DMS153 (cell line): ENCODE measurements at places on chromosomes 5 and 9.

DNA sequence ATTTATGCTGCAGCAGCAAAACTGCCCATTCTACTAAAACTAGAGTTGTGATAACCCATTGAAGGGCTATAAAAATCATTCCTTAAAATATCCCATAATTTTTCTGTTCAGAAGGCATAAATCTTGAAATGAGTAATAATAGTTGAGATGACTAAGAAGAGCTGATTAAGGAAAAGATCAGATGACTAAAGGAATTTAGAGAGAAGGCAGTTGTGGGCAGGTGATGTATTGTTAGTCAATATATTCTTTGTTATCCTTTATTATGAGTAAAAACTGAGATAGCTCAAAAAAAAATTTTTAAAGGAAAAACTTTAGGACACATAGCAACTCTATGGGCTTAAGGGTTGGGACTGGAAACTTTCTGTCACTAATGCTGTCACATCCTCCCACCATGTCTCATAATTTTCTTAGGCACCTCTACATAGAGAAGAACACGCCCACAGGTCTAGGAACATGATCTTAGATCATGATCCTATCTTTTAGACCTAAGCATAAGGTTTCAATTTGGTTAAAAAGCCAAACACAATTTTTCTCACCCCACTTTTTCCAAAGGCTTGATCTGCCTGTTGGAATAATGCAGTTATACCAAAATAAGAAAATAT, 597.5 kb upstream of the MEF2C start:
- DNase-seq, result no peak

GRCh38 chr5:131112424-131112823, 52.6 kb downstream of the HINT1 start:
- no peak for DNase-seq

DNA sequence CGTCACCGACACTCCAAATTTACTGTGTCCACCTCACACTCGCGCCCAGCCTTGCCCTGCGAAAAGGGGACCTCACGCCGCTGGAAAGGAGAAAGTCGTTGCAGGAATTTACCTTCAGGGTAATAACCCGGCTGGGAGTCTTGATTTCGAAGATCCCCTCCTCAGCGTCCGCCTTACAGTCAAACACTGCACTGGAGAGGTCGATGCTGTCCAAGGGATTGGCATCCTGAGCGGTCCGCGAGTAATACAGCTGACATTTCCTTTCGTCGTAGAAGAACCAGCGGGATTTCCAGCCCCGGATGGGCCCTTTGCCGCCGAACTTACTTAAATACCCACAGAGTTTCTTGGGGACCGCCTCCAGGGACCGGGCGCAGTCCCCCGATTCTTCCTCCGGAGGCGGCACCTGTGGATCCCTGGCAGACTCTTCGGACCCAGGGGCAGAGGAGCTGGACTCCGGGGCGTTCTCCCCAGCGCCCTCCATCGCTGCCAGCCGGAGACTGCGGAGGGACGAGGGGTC, 330 bp downstream of the TBC1D2 start:
- DNase-seq, result no peak

- DNase-seq, result no peak
Observed at GRCh38 chr9:4614627-4615026, 47.5 kb upstream of the PLPP6 start.

- no peak for DNase-seq
Observed at GRCh38 chr9:107274096-107274495, 9.0 kb upstream of the RAD23B start.

- DNase-seq, result no peak
Observed at GRCh38 chr5:58854441-58854840, 271.6 kb downstream of the RAB3C start.

DNA sequence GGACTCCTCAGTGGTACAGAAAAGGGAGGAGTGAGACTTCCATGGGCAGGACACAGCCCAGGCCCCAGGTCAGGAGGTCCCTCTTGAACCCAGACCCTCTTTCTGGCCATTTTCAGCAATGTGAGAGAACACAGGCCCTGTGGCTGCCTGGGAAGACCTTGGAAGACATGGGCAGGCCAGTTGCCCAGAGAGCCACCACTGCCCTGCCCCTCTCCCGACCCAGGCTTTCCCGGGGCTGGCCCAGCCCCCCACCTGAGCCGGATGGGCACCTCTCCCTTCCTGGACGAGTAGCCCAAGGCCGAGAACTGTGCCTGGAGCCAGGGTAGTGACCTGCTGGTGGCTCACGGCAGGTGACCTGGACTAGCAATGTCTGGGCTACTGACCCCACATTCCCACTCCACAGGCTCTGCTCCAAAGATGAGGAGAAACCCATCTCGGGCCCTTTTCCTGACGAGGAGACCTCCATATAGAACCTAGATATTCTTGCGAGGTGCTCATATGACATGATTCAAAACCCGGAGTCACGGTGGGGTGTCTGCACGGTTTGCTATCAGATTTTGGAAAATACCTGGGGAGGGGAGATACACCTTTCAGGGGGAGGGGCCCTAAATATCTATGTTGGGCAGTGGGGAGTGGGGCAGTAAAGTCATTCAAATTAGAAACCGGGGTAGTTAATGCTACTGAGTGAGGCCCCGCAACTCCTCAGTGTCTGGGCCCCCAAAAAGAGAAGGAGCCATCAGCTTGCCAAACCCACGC, 59.4 kb downstream of the ZNF354C start:
- no peak for DNase-seq

- no peak for DNase-seq
Observed at GRCh38 chr5:139023286-139023685, 148.2 kb upstream of the LRRTM2 start.

- no peak for DNase-seq
Observed at GRCh38 chr9:104826079-104826775, 62.3 kb downstream of the NIPSNAP3B start.

DNA sequence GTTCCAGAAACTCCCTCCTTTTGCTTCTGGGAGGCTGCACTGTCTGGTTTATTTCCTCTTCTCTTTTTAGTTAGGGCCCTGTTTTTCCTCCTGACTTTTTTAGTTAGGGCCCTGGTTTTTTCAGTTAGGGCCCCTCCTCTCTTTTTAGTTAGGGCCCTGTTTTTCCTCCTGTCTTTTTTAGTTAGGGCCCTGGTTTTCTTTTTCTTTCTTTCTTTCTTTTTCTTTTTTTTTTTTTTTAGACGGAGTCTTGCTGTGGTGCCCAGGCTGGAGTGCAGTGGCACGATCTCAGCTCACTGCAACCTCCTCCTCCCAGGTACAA, 15.1 kb downstream of the GSN start:
- no peak for DNase-seq

GRCh38 chr5:139848508-139849100, 53.0 kb downstream of the PSD2 start:
- DNase-seq, result no peak

DNA sequence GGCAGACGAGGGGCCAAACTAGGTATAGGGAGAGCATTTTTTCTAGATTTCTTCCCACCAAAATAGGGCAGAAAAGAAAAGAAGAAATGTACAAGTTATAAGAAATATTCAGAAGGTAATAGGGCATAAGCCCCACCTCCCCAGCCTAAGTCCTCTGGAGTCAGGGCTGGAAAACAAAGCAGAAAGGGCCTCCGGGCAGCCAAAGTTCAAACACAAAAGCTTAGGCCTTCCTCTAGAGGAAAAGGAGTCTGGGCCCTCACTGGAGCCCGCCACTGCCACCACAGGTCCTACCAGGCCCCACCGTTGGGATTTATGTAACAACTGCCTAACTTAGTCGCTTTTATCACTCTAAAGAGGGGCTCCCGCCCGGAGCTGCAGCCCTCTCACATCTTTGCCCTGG, 27.6 kb downstream of the TBC1D2 start:
- DNase-seq, result no peak

GRCh38 chr5:10797261-10797660, 36.2 kb upstream of the DAP start:
- no peak for DNase-seq

- no peak for DNase-seq
Observed at GRCh38 chr9:109843641-109844040, 63.6 kb downstream of the PALM2AKAP2 start.

- no peak for DNase-seq
Observed at GRCh38 chr9:128214571-128215490, 11.7 kb downstream of the DNM1 start.

DNA sequence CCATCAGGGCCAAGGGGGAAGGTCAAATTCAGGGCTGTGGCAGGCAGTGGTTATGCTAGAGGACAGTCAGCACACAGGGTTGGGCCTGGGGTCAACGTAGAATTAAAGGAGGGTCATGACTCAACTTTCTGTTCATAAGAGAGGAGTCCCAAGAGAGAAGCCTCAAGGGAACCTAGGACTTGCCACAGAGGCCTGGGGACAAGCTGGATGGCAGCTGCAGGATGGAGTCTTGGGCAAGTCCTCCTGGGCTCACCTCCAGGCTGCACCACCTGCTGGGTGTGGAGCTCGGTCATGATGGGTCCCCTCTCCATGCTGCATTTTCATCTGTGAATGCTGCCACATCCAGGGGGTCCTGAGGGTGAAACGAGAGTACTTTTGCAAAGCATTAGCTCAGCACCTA, 9.0 kb upstream of the WNK2 start:
- no peak for DNase-seq

GRCh38 chr5:167785106-167785505, 506.3 kb upstream of the WWC1 start:
- no peak for DNase-seq

DNA sequence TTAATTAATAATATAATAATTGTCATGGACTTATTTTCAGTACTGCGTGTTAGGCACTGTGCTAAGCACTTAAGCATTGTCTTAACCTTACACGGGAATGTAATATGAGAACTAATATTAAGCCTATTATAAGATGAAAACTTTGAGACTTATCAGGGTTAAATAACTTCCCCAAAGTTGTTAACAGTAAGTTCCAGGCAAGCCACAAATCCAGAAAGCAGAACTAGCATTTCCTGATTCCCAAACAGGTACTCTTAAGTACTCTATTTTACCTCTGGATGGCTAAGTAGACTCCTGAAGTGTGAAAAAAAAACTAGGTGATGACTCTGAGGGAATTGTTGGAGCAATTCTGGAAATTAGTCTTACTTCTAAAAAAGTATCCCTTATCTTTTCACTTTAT, 23.8 kb downstream of the GABRG2 start:
- no peak for DNase-seq

GRCh38 chr5:161342886-161343285, 203.6 kb downstream of the GABRB2 start:
- no peak for DNase-seq

GRCh38 chr5:181241393-181241975, 2.2 kb downstream of the RACK1 start:
- no peak for DNase-seq

DNA sequence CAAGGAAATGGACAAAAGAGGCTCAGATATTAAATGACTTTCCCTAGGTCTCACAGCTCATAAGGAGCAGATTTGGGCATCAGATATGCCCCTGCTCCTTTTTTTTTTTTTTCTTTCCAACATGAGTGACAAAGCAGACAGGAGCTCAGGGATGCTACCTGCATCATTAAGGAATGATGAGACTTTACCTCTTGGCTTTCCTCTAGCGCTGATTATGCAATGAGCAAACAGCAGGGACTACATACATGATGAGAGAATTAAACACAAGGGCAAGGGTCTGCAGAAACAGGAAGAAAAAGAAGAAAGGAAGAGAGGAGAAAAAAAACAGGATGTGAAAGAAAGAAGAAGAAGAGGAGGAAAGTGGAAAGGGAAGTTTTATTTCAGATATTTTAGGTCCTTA, 179.9 kb downstream of the PPP2R2B start:
- no peak for DNase-seq
